KG1 (cell line): ENCODE measurements at places on chromosomes 1 and 21.

DNA sequence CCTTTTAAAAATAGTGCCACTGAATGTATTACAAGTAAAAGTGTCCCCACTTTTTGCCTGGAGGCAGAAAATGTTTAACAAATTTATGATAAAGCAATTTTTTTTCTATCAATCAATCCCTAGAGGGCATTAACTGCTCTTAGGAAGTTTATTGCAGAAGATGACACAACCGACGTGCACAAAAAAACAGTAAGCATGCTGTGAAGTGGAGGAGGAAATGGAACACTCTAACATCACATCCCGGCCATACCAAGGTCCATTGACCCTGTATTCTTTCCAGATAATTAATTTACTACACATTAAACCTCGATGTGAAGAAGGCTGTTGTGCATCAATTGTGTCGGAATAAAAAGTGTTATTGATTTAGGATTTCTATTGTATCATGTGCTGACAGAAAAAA is 264.9 kb upstream of the NR5A2 start:
- DNase-seq: no peak

- DNase-seq: no peak
Observed at GRCh38 chr1:206497363-206497762, 10.0 kb upstream of the RASSF5 start.

- DNase-seq: no peak
Observed at GRCh38 chr21:46066591-46067331, 31.2 kb upstream of the COL6A2 start.

GRCh38 chr21:36087362-36088138 is 17.7 kb downstream of the CBR1 start:
- DNase-seq: no peak

GRCh38 chr1:18953731-18954231 is 2.7 kb downstream of the IFFO2 start:
- no peak for DNase-seq

GRCh38 chr21:18368205-18368604 is 35.4 kb downstream of the TMPRSS15 start:
- DNase-seq: no peak

GRCh38 chr1:14570514-14570913 is 28.0 kb upstream of the KAZN start:
- DNase-seq: no peak

DNA sequence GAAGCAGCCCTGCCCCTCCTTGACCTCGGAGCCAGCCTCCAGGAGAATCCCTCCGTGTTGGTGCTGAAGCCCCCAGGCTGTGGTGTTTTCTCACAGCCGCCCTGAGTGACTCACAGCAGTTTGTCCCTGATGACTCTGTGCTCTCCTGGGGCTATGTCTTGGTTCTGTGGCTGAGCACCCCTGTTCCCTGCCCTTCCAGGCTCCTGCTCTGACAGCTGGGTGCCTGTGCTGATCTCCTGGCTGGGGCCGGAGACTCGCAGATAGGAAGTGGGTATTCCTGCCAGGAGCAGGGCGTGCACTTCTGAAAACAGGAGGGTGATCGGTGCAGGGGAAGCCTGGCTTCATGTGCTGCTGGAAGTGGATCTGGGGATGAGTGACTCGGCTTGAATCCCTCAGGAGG is 34.5 kb downstream of the POFUT2 start:
- no peak for DNase-seq

- no peak for DNase-seq
Observed at GRCh38 chr1:88982055-88982454, 10.4 kb downstream of the KYAT3 start.

- no peak for DNase-seq
Observed at GRCh38 chr1:84268346-84268745, 33.2 kb upstream of the SAMD13 start.

DNA sequence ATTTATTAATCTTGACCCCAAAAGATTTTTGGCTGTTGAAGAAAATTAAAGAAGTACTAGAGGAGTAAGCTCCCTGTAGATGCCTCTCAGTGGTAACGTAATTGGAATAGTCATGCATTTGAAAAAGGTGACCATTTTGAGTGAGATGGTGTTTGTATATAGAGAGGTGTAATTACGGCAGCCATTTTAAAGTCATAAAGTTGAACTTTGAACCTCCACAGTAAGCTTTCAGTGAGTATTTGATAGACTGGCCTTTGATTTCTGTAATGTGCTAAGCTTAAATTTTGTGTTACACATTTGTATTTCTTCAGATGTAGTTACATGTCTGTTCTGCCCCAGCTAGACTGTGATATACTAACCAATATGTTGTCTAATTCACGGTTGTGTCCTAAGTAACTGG is 21.5 kb upstream of the TMCO2 start:
- DNase-seq: no peak

DNA sequence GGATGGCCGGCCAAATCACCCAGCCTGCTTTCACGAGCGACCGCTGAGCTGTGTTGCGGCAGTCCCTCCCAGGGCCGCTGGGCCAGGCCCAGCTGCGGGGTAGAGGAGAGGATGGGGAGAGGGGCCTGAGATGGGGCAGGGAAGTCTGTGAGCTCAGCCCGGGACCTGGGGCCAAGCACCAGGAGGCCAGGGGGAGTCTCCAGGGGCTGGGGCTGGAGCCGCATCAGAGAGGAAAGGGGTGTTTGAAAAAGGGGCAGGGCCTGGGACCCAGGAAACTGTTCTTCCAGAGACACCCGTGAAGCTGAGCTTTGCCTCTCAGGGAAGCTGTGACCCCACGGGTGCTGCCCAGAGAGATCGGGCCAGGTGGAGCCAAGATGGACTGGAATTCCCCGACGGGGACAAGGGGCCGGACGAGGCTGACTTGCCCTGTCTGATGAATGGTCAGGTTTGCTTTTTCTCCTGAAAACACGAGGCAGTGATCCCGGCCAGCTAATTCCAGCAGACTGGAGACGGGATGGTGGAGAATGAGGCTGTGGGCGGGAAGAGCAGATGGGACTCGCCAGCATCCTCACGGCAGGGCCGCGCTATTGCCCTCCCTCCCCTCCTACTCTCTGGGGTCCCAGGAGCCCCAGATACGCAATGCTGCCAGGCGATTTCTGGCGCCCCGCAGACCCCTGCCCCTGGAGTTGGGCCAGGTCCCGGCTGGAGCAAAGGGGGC is 40.3 kb upstream of the COL18A1 start:
- DNase-seq: no peak
